Activated effector memory CD4-positive, alpha-beta T cell treated with anti-CD3 and anti-CD28 coated beads, Interleukin-2, amount 50 U/mL, for 16 hours (primary cell): ENCODE measurements at places on chromosomes 7 and 10.

DNA sequence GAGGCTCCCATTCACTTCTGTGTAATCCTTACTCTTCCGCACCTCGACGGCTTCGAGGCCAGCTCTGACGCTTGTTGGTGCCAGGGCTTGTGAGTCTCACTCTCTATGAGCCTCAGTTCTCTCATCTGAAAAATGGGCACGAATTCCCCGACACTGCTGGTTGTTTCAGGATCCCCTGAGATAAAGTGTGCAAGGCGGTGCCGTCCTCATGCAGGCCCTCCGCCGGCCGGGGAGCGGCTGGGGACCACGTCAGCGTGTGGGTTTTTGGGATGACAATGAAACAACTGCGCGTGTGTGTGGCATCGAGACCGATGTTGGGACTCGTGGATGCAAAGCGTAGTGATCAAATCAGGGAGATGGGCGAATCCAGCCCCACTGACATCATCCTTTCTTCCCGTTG lies 75.6 kb downstream of the FOXL3 start:
- DNase-seq: peak; percentile 46

DNA sequence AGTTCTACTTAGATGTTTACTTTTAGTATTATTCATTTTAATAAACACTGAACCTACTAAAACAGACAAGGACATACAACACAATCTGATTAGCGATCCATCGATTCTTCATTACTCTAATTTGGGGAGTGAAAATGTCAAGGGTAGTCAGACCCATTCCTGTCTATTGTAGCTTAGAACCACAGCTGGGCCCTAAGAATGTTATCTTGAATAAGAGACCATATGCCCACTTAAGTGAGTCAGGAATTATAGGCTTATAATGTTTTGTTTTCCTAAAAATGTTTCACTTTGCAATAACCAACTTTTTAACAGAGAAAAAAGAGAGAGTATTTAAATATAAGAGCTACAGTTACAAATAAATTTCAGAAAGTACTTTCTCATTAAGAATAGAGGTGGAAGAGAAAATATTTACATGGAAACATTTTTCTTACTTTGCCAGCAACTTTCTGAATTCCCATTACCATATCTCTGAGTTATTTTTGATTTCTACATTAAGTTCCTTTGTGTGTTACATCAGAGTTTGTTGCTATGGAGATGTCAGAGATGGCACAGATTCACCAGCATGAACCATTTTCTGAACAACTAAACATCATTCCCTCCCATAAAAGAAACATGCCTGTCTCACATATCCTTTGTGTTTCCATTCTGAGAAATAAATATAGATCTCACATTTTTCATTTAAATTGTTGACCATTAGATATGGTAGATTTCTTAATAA lies 75.4 kb upstream of the SLC13A1 start:
- no peak for DNase-seq

GRCh38 chr7:54354436-54354835 lies 187.7 kb upstream of the VSTM2A start:
- DNase-seq: no peak

DNA sequence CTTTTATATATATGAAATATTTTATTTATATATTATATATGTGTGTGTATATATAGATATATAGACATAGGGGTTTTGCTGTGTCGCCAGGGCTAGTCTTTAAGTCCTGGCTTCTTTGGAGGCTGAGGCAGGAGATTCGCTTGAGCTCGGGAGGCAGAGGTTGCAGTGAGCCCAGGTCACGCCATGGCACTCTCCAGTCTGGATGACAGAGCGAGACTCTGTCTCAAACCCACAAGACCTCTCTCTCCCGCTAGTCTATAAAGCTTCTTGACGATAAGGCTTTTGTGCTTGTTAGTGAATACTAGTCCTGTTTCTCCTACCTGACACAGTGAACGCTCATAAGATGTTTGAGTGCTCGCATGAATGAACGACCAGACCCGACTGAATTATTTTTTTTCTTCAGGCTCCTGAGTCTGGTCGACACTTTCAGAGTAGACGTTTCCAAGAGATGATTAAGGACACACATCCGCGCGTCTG lies 577 bp upstream of the DDX21 start:
- peak; percentile 67 for DNase-seq

DNA sequence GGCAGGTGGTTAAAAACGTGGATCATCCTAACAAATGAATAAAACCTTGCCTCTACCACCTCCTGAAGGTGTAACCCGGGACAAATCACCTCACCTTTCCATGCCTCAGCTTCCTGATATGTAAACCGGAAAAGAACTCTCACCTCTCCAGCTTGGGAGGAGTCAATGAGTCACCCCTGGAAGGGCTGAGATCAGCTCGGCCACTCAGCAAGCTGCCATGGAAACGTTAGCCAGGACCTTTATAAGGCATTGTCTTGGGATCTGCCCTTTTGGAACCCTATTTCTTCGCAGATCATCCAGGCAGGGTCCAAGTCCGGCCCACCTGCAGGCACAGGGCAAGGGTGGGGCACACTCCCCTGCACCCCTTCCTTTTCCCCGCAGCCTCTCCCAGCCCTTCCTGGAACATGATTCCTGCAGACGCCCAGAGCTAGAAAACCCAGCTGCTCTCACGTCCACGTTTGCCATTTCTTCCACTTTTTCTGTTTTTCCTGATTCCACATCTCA lies 81.6 kb upstream of the PFKP start:
- DNase-seq: no peak

GRCh38 chr7:66638309-66639099 lies 9.8 kb downstream of the KCTD7 start:
- no peak for DNase-seq

DNA sequence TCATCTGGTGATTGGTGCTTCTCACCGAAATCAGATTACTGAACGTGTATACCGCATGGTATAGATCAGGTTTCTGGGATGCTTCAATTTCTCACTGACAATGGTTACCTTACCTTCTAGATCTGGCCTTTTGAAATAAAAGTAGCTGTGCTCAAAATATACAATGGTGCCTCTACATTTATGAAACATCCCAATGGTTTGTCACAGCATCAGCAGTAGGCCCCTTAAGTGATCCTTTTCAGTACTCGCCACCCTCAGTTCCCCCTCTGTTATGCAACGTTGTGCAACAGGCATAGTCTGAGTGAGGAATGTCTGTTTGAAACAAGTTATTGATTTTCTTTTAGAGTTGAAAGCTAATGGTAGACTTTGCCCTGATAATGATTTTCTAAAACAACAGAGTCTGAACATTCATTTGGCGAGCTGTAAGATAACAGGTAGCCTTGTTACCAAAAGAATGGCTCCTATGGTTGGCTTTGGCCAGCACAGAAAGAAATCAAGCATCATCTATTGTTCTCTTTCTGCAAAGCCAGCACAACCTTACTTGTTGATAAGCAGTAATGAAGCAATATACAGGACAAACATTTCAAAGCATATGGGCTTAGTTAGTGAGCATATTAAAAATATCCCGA lies 693.9 kb downstream of the PARD3 start:
- no peak for DNase-seq

DNA sequence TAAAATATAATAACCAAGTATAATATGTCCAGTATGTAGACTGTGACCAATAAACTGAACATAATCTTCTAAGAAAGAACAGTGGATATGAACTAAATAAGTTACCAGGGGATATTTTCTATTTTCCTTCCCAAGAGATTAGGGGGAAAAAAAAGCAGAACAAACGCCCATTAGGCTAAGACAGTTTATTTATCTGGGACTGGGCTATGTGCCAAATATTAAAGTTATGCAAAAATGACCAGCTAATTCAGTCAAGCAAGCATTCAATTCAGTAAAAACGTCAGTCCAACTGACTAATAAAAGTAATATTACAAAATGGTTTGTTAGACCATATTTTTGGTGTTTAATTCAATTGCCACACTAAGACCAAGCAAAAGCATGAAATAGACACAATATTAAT lies 122.2 kb downstream of the TSPAN12 start:
- DNase-seq: no peak

DNA sequence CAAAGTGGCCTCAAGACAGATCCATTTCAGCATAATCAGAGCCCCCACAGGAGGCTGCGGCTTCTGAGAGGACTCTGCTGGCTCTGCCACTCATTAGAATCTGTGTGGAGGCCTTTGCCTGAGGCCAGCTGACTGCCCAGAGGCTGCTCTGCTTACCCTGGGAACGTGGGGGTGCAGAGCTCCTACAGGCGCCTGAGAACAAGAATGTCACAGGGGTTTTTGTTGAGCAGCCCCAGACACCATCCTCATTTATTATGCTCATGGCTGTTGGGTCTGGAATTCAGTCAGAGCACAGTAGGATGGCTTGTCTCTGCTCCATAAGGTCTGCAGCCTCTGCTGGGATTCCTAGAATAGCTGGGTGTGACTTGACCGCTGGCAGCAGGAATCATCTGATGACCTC lies 101.8 kb upstream of the GDF10 start:
- DNase-seq: no peak

GRCh38 chr7:75048435-75049379 lies 24.9 kb downstream of the RCC1L start:
- no peak for DNase-seq

- DNase-seq: no peak
These were observed 53.5 kb downstream of the NRF1 start for GRCh38 chr7:129665013-129665401.

- DNase-seq: no peak
These were observed 39.3 kb downstream of the LRRC18 start for GRCh38 chr10:48900371-48900801.

- no peak for DNase-seq
These were observed 97.7 kb upstream of the MTPN start for GRCh38 chr7:136074843-136075242.

- no peak for DNase-seq
These were observed 52.3 kb upstream of the KDM7A start for GRCh38 chr7:140229101-140229525.

GRCh38 chr10:11724938-11725776 lies 17.0 kb upstream of the ECHDC3 start:
- DNase-seq: no peak

DNA sequence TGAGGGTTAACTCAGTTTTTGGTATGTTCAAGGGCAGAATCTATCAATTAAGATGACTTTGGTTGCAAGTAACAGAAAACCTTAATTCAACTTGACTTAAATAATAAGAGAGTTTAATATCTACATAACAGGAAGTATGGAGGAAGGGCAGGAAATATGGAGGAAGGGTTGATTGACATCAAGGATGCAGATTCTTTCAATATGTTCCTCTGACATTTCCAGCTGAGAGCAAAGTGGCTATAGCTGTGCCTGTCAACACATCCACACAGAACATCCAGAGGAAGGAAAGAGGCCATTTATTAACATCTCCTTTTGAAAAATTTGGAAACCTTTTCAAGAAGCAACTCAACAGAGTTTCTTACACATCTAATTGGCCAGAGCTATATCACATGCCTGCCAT lies 19.4 kb upstream of the RALA start:
- no peak for DNase-seq

DNA sequence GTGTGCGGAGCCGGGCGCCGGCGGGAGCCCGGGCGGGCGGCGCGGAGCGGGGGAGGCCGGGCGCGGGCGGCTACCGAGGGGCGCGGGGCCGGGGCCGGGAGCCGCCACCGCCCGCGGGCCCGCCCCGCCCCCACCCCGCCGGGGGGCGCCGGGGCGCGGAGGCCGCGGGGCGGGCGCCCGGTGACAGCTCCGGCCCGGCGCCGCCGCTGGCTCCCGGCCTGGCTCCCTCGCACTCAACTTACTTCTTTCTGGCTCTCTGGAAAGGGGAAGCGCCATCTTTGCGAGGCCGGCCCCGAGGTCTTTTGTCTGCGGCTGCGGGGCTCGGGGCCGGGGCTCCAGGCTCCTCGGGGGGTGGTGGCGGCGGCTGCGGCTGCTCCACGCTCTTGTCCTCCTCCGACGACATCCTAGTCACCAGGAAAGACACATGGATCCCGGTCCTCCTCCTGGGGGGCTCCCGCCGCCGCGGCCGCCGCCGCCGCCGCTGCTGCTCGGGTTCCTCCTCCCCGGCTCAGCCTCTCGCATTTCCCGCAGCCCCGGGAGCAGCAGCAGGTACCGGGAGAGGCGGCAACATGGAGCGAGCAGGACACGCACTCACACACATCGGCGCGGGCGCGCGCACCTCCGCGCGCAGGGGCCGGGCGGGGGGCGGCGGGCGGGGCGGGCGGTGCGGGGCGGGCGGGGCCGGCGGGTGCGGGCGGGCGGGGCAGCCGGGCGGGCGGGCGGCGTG lies at the start of gene KMT2C:
TSS of gene KMT2C (minus strand) at position 620 of the 727 bp plus-strand sequence. CDS start at position 403, 217 bp downstream.
- peak; percentile 84 for DNase-seq

DNA sequence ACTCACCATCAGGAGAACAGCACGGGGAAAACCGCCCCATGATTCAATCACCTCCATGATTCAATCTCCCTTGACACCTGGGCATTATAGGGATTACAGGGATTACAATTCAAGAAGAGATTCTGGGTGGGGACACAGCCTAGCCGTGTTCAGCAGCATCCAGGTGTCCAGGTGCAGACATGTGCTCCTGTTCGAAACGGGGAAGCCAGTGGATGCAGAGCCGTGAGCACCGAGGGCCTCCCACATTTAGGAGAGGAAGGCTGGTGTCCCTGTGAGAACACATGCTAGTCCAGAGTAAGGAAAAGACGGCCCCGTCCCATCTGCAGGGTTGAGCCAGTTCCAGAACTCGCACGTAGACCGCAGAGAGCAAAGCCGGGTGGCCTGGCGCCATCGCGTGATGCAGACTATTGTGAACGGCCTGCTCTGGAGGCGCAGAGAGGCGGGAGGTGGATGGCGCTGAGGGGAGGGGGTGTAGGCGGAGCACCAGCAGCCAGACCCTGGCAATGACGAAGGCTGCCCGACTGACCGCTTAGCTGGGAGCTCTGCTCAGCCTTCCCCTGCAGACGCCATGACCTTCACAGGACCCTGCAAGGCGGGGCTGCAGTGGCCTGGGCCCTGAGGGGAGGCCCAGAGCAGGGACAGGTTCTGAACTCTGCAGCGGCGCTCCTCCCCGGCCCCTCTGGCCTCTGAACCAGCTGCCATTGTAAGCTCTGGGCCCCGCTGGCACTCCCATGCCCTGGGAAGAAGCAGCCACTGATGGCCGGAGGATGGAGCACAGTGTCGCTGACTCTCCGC lies 141.6 kb upstream of the TCERG1L start:
- no peak for DNase-seq

- DNase-seq: no peak
These were observed 15.2 kb upstream of the ACSM6 start for GRCh38 chr10:95178797-95179196.

DNA sequence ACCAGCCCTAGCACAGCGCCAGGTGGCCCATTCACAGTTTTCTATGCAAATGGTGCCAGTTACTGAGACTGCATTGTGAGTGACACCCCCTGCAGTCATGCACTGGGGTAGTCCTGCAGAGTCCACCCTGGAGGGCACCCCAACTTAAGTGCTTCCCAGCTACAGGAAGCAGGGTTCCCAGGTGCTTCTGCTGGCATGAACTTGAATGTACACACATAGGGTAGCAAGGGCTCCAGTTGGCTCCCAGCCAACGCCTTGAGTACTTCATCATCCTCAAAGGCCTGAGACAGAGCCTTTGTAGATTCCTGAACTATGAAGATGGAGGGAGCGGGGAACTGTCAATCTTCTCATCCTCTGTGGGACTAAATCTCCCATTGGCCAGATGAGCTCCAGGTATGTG lies 11.5 kb upstream of the NPFFR1 start:
- no peak for DNase-seq

GRCh38 chr10:131211146-131211545 lies 100.4 kb downstream of the TCERG1L start:
- DNase-seq: peak; percentile 34

- no peak for DNase-seq
These were observed 13.2 kb downstream of the TACR2 start for GRCh38 chr10:69403519-69403918.

GRCh38 chr7:2631946-2632732 lies at the start of gene TTYH3:
Gene TTYH3, plus strand, starts transcription at chr7:2631986. Its CDS starts 170 bp downstream, at chr7:2632156.
- DNase-seq: no peak
